Kidney (tissue), 22 donors: ENCODE measurements at places on chromosomes 2 and 18. TPM values are rescaled to one million over a fixed set of nuclear protein-coding genes. Genes with fewer than 3 reads are reported as not detected.

DNA sequence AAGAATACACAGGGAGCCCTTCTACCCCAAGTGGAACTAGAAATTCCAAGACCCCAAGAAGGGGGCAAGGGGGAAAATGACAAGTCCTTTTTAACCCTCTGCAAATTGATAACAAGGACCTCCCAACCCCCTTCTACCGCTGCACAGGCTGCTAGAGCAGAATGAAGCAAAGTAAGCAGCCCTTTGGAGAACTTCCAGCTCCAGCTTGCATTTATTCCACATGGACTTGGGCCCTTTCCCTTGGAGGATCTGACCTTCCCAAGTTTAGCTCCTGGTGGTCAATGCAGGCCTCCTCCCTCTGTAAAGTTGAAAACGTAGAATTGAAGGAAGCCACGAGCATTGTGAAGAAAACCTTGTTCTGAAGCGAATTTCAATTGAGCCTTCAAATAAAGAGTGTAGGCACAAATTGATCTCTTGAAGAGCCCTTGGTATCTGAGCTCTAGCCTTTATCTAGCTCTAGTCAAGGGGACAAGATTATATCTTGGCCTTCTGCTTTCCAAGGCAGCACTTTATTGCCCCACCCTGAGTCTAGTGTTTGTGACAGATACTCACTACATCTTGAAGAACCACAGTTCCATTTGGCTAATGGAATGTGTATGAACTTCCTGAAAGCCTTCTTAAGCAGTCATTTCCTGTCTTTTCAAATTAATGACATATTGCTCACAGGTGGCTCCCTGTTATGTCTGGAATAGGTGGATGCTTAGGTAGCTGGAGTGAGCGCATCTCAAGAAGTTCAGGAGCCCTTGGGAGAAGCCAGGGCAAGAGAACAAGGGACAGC lies 37.2 kb downstream of the SLC14A2 start:
- no peak for DNase-seq

GRCh38 chr18:34820360-34821065 lies 110.4 kb downstream of the DTNA start:
- DNase-seq: no peak

DNA sequence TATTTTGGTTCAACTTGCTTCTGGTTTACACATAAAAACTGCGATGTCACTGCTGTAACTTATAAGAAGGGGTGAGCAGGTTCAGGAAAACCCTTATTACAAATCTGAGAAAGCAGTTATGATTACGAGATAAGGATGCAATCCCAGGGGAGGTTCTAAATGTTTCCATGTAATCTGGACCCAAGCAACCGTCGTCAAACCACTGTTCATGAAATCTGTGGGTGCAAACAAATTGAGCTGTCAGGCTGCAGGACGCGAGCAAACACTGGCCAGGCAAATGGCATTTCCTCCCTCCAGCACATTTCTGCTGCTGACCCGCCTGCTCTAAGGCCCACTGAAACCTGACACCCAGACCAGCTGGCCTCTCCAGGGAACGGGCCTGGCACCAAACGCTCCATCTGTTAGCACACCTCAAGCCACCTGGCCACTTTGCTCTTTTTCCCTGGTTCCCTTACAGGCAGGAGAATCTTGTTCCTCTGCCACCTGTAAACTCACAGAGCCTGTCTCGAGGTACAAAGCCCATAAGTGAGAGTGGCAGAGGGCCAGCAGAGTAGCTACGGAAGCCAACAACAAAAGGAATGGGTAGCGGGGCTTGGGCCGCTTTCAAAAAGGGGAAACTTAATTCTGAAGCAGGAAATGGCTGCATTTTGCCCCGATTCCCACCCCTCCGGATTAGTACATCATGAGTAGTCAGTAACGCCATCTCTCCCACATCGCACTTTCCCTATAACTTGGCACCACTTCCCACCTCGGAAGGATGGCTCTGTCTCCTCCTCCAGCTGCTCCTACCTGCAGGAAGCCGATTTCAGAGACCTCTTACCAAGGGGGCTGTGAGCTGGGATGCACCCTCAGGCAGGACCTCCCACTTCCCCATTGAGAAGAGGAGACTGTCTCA lies 26.5 kb downstream of the CRACDL start:
- DNase-seq: peak; percentile 92

GRCh38 chr2:173892341-173892740 lies 72.8 kb downstream of the SP3 start:
- DNase-seq: no peak

DNA sequence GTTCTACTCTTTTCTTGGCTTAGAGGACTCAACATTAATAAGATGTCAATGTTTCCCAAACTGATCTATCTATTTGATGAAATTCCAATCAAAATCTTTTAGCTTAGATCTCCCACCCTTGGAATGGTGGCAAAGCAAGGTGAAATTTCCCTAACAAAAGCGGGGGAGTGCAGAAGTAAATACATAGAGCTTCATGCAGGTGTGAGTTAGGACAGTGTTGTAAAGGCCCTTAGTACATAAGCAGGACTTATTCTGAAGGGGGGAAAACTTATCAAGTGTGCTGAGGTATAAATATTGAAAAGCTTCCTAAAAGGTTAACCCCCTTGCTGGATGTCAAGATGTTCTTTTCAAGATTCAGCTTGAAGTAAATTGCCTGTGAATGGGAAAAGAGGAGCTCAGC lies 608.6 kb upstream of the CELF4 start:
- DNase-seq: no peak

GRCh38 chr2:2775018-2775417 lies 443.9 kb upstream of the MYT1L start:
- no peak for DNase-seq

DNA sequence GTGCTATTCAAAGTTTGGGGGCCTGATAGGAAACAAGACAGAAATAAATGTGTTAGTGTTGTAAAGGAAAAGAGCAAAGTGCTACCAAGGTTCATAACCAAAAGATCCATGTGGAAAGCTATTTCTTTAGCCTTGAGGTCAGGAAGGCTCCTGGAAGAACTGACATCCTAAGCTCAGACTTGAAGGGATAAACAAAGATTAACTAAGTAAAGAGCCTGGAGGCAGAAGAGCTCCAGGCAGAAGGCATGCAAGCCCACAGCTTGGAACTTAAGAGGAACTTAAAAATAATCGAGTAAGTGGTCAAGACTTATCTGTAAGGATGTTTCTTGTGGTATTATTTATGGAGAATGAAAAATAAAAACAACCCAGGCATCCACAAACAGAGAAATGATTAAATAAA lies 245.0 kb upstream of the MGAT5 start:
- DNase-seq: no peak

GRCh38 chr2:228268301-228268700 lies 86.8 kb upstream of the SPHKAP start:
- DNase-seq: no peak

DNA sequence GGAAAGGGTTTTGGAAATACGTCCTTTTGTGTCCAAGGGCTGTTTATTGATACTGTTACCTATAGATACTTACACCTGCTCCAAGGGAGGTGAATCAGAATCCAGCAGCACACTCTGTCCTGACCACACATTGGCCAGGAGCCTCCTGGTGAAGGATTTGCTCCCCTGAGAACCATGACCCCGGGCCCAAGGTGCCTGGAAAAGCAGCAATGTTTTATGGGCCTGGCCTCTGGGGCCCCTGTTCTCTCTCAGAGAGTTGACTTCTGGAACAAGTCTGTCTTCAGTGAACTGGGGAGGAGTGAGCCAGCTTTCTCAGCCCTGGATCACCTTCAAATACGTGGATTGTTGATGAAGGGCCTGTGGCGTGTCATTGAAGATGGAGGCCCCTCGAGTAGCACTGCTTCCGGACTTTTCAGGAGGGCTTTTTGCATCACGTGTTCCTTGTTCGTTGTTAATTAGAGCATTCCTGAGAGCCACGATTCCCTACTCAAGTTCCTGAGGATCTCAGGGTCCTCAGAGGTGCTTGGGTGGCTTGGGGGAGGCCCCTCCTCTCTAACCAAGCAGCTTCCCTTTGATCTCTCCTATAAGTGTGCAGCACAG lies 78.5 kb upstream of the RPL31 start:
- peak; percentile 12 for DNase-seq

- DNase-seq: no peak
Observed at GRCh38 chr18:6819332-6819731, 89.8 kb downstream of the ARHGAP28 start.

GRCh38 chr18:61502472-61502871 lies 169.2 kb downstream of the CDH20 start:
- peak; percentile 64 for DNase-seq

The ERFE gene
- 1.6 TPM for polyA plus RNA-seq

DNA sequence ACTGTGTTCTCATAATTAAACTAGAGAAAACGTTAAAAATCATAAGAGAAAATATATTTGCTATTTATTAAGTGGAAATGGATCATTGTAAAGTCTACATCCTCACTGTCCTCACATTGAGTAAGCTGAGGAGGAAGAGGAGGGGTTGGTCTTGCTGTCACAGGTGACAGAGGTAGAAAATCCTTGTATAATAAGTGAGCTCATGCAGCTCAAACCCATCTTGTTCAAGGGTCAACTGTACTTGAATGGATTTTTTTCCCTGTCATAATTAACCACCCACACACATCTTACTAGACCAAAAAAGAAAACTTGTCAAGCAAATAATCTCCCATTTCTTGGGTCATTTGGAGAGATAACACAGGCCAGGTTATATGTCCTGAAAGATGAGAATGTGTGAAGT lies 231.2 kb downstream of the NEDD4L start:
- no peak for DNase-seq

GRCh38 chr2:227654426-227654825 lies 12.2 kb upstream of the SCYGR5 start:
- DNase-seq: no peak

GRCh38 chr2:55887351-55887750 lies 36.2 kb downstream of the EFEMP1 start:
- DNase-seq: no peak

GRCh38 chr2:40261042-40261441 lies 190.8 kb downstream of the SLC8A1 start:
- no peak for DNase-seq

DNA sequence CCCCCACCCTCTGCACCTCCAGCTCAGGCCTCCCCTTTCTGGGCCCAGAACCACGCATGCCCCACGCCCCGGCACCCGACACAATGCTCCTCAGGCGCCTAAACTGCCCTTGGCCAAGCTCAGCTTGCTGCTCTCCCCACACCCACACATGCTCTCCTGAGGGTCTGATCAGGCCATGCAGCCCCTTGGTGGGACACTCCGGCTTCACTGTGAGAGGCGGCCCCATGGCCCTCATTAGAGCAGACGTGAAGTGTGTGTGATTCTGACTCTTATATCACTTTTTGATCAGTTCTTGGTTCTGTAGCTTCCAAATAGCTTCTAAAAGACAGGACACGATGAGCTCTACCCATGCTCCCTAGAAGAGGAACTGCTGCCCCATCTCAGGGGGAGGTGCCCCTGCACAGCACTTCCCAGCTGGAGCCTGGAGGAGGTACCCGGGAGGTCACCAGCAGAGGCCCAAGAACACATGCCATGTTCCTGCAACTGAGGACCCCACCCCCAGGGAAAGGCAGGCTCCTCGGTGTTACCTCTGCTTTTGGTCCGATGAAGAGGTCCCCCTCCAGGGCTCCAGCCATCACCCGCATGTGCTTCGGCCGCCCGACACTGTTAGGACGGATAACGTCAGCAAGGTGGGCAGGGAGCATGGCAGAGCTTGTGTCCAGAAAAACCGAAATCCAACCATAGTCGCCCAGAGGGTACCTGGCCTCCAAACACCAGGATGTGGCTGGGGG lies 3.6 kb downstream of the ACTR1B start:
- no peak for DNase-seq

DNA sequence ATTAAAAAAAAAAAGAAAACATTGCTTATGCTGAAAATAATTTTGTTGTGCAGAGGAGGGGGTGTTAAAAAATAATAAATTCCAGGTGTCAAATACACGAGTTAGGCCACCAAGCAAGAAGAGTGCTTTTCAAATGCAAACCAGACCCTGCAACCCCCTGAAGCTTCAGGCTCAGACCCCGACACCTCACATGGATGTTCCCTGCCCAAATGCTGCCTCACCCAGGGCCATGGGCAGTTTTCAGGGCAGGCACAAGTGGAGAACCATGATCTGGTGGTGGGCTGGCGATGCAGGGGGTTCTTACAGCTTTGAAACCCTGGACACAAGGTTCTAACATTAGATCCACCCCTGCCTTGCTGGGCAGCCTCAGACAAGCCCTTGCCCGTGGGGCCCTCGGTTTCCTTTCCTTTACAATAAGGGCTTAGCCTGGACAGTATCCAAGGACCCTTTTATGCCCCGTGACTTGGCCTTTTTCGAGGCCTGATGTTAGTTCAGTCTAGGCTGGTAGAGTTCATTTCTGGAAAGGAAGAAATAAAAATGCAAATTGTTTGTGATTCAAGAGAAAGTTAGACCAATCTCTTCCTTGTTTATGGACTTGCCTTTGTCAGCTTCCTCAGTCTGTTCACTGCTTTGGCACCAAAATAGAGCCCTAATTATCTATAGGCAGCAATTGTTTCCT lies 168.7 kb downstream of the DDX1 start:
- DNase-seq: no peak

DNA sequence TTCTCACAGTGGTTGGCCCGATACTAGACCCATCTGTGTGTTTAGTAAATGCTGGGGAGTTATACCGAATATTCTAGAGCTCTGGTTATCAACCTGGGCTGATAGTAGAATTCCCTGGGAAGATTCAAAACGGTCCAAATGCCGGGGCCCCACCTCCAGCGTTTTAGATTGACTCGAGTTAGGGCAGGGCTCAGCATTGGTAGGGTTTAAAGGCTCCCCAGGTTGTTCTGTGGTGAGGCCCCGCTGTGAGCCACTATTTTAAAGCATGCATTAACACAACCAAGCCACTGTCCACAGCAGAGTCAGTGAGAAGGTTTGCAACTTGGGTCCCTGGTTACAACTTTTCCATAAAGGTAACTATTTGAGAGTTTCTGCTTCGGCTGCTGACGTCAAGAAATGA lies 73.6 kb downstream of the DYSF start:
- no peak for DNase-seq

DNA sequence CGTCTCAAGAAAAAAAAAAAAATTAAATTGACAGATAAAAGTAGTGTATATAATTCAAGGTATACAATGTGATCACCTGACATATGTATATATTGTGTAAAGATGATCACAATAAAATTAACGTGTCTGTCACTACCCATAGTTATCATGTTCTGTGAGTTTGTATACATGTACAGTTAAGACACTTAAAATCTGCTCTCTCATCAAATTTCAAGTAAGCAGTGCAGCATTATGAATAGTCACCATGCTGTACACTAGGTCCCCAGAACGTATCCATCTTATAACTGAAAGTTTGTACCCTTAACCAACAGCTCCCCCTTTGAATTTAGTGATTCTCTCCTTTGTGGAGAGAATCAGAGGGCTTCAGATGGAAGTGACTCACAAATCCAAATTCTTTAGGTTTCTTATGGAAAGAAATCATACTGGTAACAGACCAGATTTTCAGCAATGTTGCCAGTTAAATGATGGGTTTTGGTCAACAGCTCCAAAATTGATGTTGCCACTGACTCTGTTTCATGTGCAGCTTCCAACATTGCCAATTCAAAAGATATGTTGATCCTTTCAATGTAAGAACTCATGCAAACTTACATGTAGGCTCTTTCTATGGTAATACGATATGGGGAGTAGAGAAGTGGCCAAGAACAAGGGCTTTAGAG lies 281.5 kb downstream of the AFF3 start:
- no peak for DNase-seq

The LRP2 gene
- polyA plus RNA-seq: 44.7 TPM

The BIN1 gene
- 167 TPM for polyA plus RNA-seq

GRCh38 chr2:227536445-227536844 lies 62.2 kb upstream of the SCYGR2 start:
- no peak for DNase-seq

The LHCGR gene
- not detected for polyA plus RNA-seq

The KATNAL2 gene
- polyA plus RNA-seq: 13.4 TPM

The KCNJ3 gene
- polyA plus RNA-seq: 9.9 TPM
